ENCODE measurements at places on chromosomes 5 and 9. TPM values are rescaled to one million over a fixed set of nuclear protein-coding genes. Genes with fewer than 3 reads are reported as not detected.

Gene SPATA31C1
- not detected for total RNA-seq

Gene ATOX1
- total RNA-seq, result 46.9 TPM

Gene SLC23A1
- total RNA-seq, result 0.77 TPM

Gene ZNF354B
- total RNA-seq, result 16.9 TPM

GRCh38 chr9:107214915-107215314, 68.2 kb upstream of the RAD23B start:
- DNase-seq, result no peak

DNA sequence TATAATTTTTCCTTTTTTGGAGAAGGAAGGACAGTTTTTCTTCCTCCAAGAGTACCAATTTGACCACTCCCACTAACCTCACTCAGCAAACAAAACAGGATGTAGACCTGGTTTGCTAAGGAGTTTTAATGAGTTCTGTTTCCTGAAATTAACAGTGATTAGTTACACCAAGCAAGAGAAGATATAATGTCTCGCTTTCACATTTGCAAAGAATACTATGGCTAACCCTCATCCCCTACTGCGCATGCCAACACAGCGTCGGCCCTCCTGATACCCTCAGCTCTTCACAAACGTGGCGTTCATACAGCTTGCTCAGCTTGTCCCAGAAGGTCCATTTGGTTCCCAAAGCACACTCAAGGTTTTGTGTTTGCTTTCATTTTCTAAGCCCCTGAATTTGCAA, 41.9 kb upstream of the IPPK start:
- peak; percentile 28 for DNase-seq

- DNase-seq, result no peak
These were observed 1.4 kb downstream of the CHSY3 start for GRCh38 chr5:129905473-129906176.

- DNase-seq, result no peak
These were observed 3.2 kb upstream of the FBLL1 start for GRCh38 chr5:168525856-168526255.

Data from activated CD4-positive, alpha-beta T cell treated with anti-CD3 and anti-CD28 coated beads, Interleukin-2, amount 10 ng/mL, durations not matched to agents 7 days and 5 days (primary cell).